Fibroblast of the conjunctiva (primary cell): ENCODE measurements at places on chromosomes 1 and 21.
A peak's percentile ranks its signal among the peaks of the same experiment; 100 is the strongest.

GRCh38 chr21:33308586-33309490 is 15.9 kb upstream of the IFNAR1 start:
- peak; percentile 54 for DNase-seq

DNA sequence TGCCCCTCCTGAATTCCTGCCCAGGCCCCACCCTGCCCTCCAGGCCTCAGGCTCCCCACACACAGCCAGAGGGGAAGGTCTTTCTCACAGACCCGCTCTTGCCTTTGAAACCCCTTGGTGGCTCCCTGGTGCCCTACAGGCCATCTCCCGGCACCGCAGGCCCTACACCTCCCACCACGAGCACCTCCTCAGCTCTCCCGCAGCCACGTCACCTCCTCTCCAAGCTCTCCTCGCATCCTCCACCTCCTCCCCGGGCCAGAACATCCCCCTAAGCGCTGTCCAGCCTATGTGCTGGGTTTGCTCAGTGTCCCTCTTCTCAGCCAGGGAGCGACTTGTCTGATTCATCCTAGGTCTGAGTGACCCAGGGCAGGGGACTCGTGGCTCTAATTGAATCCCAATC is 66.4 kb downstream of the DMRTB1 start:
- DNase-seq: no peak

GRCh38 chr1:153122831-153123421 is 9.6 kb upstream of the SPRR2F start:
- DNase-seq: no peak

- DNase-seq: no peak
Observed at GRCh38 chr1:227654858-227655752, 80.0 kb downstream of the JMJD4 start.

GRCh38 chr1:67897270-67897949 is 64.1 kb upstream of the GNG12 start:
- DNase-seq: peak; percentile 45

GRCh38 chr1:39701049-39701439 is 9.8 kb upstream of the HPCAL4 start:
- no peak for DNase-seq

DNA sequence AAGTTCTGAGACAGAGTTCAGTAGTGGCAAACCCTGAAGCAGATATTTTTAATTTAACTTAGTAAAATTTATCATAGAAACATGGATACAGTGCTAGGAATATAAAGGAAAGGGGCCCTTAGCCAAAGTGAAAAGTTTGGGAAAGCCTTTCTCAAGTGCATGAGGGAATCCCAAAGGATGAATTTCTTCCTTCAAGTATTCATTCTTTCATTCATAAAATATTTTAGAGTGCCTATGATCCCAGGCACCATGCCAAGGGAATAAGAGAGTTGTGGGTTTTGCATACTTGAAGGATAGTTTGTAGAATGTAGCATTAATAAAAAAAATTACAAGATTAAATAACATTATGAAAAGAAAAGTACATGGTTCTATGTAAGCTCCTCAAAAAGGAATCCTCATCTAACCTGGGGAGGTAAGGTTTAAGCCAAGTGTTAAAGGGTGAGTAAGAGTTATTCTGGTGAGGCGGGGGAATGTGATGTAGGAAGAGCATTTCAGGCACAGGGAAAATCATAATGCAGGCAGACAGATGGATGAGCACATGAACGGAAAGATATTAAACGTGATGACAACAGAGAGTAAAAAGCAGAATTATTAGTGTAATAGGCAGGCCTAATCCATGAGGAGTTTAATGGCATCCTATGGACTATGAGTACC is 40.4 kb upstream of the NTNG1 start:
- no peak for DNase-seq

- DNase-seq: no peak
Observed at GRCh38 chr1:226051365-226051764, 11.2 kb upstream of the H3-3A start.

DNA sequence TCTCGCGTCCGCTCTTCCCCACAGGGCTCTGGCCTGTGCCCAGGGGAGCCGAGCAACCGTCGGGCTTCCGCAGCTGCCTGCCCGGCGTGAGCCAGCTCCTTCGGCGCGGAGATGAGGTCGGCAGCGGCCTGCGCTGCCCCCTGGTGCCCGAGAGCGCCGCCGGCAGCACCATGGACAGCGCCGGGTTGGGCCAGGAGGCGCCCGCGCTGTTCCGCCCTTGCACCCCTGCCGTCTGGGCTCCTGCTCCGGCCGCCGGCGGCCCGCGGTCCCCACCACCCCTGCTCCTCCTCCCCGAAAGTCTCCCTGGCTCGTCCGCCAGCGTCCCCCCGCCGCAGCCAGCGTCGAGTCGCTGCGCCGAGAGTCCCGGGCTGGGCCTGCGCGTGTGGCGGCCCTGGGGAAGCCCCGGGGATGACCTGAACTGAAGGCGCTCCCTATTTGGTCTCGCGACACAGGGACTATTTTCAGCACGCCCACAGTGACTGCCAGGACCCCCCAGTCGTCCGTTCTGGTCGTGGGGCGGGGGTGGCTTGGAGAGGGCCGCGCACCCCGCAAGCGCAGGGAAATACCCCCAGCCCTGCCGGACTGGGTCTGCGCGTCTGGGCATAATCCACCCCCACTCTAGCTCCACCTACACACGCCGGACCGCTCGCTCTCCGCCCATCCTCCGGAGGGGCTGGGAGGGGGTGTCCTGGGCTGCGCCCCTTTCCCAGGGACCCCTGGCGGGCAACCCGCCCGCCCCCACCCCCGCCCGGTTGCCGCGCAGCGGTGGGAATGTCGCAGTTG is 1.3 kb downstream of the HES3 start:
- DNase-seq: peak; percentile 61

GRCh38 chr1:200739702-200740570 is 1.2 kb downstream of the CAMSAP2 start:
- no peak for DNase-seq

GRCh38 chr1:121587777-121588176 is 403.0 kb downstream of the SRGAP2C start:
- no peak for DNase-seq

DNA sequence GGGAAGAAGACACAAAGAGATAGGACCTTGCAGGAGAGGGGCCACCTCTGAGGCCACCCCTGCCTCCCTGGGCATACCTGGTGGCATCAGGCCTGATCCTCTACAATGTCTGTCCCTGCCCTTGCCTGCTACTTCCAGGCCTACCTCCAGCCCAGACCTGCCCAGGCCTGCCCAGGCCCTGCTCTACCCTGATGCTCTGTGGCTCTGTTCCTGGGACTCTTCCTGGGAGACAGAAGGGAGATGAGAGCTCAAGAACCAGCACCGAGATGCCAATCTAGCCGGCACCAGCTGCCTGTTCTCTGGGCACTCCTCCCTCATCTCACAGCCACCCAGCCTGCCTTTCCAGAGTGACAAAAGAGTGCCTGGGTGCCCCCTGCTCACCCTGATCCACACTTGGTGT is 2.7 kb downstream of the CELF3 start:
- DNase-seq: no peak

- no peak for DNase-seq
Observed at GRCh38 chr1:244674446-244674845, 21.5 kb downstream of the DESI2 start.

DNA sequence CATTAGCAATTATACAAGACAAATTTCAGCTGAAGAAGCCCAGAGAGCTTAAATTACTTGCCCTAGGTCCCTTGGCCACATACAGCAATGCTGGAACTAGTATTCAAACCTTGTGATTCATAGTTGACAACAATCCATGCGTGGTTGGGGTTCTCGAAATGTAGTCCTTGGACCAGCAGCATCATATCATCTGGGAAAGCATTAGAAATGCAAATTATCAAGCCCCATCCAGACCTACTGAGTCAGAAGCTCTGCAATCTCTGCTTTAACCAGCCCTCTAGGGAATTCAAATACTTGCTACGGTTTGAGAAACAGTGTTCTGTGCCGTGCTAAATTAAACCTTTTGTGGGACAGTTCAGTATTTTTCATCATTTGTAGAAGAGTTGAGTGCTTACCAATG is 65.1 kb downstream of the CLIC6 start:
- DNase-seq: no peak

DNA sequence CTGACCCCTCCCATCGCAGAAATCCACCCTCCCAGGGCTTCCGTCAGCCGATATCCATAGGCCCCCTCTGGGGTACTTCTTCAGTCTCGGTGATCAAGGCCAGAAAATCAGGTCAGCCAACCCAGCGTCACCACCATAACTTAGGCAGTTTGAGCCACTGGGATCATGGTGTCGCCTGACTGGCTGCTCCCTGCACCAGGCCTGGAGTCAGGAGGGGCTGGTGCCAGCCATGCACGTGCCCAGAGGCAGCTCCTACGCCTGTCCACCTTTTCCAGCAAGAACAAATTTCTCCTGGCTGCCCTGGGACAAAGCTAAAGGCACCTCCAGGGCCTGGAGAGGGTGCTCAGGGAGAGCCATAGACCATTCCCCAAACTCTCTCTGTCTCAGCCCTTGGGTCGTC is 4.8 kb upstream of the CTRC start:
- DNase-seq: no peak

GRCh38 chr1:245791410-245792312 is 636.9 kb downstream of the KIF26B start:
- no peak for DNase-seq

DNA sequence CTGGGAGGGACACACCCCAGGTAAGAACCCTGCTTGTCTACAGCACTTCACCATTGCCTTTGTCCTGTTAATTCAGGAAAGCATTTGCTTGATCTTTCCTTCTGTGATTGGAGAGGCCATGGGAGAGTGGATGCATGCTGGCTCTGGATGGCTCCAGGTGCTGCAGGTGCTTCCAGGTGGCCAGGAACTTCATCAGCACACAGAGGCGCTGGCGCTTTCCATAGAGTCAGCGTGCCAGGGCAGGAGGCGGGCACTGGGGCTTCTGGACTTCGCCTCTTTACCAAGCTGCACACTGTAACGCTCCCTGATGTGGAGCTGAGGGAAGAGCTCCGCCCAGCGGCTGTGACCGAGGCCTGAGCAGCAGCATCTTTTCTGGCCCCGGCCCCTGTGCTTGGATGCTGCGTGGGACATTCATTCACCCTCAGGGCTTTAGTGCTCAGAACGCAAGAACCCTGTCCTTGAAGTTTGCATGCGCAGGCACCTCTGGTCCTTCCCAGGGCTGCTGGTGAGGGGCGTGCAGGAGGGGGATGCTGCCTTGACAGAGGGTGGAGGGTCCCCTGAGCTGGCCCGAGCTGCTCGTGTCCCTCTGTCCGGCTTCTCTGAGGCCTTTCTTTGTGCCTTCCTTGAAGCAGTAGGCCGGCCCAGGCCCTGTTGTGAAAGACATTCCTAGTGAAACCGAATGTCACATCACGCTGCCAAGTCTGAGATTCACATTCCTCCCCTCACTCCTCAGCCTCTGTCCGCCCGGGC is 1.6 kb upstream of the MX2 start:
- no peak for DNase-seq

GRCh38 chr1:238399558-238399957 is 508.8 kb upstream of the ZP4 start:
- no peak for DNase-seq

GRCh38 chr1:21645550-21645949 is 23.6 kb downstream of the RAP1GAP start:
- DNase-seq: no peak

- no peak for DNase-seq
Observed at GRCh38 chr1:221557013-221557412, 184.9 kb downstream of the DUSP10 start.

DNA sequence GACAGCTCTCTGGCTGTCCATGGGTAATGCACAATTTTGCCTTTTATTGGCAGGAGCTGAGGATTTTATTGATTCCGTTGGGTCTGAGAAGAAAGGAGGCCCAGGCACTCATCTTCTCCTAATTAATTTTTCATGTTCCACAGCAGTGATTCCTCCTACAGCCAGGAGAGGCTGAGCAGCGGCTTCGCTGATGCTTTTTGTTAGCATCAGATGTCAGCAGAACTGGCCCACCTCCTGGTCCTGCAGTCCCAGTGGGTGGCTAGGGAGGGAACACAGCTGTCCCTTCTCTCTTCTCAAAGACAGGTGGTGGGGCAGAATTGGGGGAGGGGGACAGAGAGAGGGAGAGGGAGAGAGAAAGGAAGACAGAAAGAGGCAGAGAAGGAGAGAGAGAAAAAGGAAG is 5.7 kb downstream of the MT1HL1 start:
- DNase-seq: no peak

- DNase-seq: no peak
Observed at GRCh38 chr1:102420034-102420433, 423.3 kb upstream of the OLFM3 start.

- no peak for DNase-seq
Observed at GRCh38 chr1:7941437-7941793, 776 bp upstream of the TNFRSF9 start.

GRCh38 chr1:46274225-46275029 is 26.9 kb downstream of the RAD54L start:
- DNase-seq: no peak

- DNase-seq: no peak
Observed at GRCh38 chr1:899636-900317, 23.9 kb upstream of the SAMD11 start.
